Diencephalon (tissue), 1 donor: ENCODE measurements at places on chromosomes 13 and 19. TPM values are rescaled to one million over a fixed set of nuclear protein-coding genes. Genes with fewer than 3 reads are reported as not detected.

Gene PINLYP
- 8.1 TPM for total RNA-seq

Gene ATP1A3
- total RNA-seq: 423 TPM

Gene ACP5
- total RNA-seq: 0.46 TPM

Gene LYPD5
- 6.7 TPM for total RNA-seq

Gene TEX29
- not detected for total RNA-seq

Gene SPRY2
- total RNA-seq: 36.2 TPM

Gene LGALS14
- 1.4 TPM for total RNA-seq
